ENCODE measurements at places on chromosomes 2 and 18. TPM values are rescaled to one million over a fixed set of nuclear protein-coding genes. Genes with fewer than 3 reads are reported as not detected.

The NABP1 gene
- total RNA-seq, result 90.2 TPM

The BMPR2 gene
- total RNA-seq, result 9.9 TPM

The NHEJ1 gene
- 16.7 TPM for total RNA-seq

The LDLRAD4 gene
- total RNA-seq, result not detected

The SIX2 gene
- total RNA-seq, result 11.6 TPM

The DTNB gene
- total RNA-seq, result 7.2 TPM

The KCNK3 gene
- not detected for total RNA-seq

The MC5R gene
- not detected for total RNA-seq
